ENCODE measurements at places on chromosomes 4 and X. TPM values are rescaled to one million over a fixed set of nuclear protein-coding genes. Genes with fewer than 3 reads are reported as not detected.

GAGE12J gene
- not detected for total RNA-seq

QRFPR gene
- not detected for total RNA-seq

FRG2 gene
- not detected for total RNA-seq

GAK gene
- 149 TPM for total RNA-seq

TCEAL9 gene
- total RNA-seq, result 0.32 TPM

PARM1 gene
- total RNA-seq, result not detected

OCIAD2 gene
- 59.6 TPM for total RNA-seq

MRPL1 gene
- 75.0 TPM for total RNA-seq

CENPVL1 gene
- total RNA-seq, result not detected

NUP62CL gene
- total RNA-seq, result 0.54 TPM

AVPR2 gene
- total RNA-seq, result not detected

MAOB gene
- not detected for total RNA-seq

MAGEB2 gene
- not detected for total RNA-seq

CSN2 gene
- not detected for total RNA-seq

ARHGAP4 gene
- 128 TPM for total RNA-seq

ENPEP gene
- 0.03 TPM for total RNA-seq

ARSJ gene
- total RNA-seq, result not detected

KDR gene
- total RNA-seq, result not detected

MAGEE1 gene
- 1.8 TPM for total RNA-seq

CFI gene
- 0.10 TPM for total RNA-seq

RIPPLY1 gene
- not detected for total RNA-seq

ADH7 gene
- not detected for total RNA-seq

FOXP3 gene
- total RNA-seq, result 14.3 TPM

GLRA2 gene
- not detected for total RNA-seq

FDCSP gene
- total RNA-seq, result not detected

DMRTC1B gene
- total RNA-seq, result not detected

OFD1 gene
- total RNA-seq, result 21.9 TPM

NSDHL gene
- 24.9 TPM for total RNA-seq

ATP6AP2 gene
- 67.1 TPM for total RNA-seq

HMX1 gene
- not detected for total RNA-seq

PRIMPOL gene
- 19.7 TPM for total RNA-seq

PCGF3 gene
- 30.4 TPM for total RNA-seq

CYBB gene
- total RNA-seq, result not detected

MAGEA12 gene
- total RNA-seq, result not detected

BTK gene
- total RNA-seq, result not detected

ZNF732 gene
- total RNA-seq, result not detected

BMX gene
- not detected for total RNA-seq

GEMIN8 gene
- total RNA-seq, result 17.7 TPM

FRAS1 gene
- not detected for total RNA-seq

AMOT gene
- 1.9 TPM for total RNA-seq

CXCL5 gene
- total RNA-seq, result not detected

CT45A3 gene
- not detected for total RNA-seq
